NCI-H2029 treated with DMSO at 0.1 percent for 48 hours (cell line): ENCODE measurements at places on chromosomes 1 and 21.

GRCh38 chr1:11052839-11053757 is 6.1 kb upstream of the MASP2 start:
- DNase-seq = no peak

GRCh38 chr1:231062500-231063270 is 22.6 kb upstream of the FAM89A start:
- DNase-seq = no peak

DNA sequence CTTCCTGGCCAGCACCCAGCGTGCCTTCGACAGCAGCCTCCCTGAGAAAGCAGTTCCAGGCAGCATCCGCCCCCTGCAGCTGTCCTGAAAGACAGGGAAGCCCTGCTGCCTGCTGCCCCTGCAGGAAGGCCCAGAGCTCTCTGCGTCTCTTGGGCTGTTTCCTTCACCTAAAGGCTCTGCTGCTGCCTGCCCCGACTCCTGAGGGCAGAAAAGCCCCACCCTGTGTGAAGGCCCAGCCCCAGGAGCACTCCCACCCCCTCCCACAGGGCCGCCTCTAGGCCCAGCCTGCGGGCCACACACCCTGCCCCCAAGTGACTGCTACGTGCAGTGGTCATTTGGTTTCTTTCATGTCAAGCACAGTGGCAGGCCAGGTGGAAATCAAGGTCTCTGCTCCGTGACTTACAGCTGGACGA is 12.4 kb downstream of the RIPK4 start:
- no peak for DNase-seq

DNA sequence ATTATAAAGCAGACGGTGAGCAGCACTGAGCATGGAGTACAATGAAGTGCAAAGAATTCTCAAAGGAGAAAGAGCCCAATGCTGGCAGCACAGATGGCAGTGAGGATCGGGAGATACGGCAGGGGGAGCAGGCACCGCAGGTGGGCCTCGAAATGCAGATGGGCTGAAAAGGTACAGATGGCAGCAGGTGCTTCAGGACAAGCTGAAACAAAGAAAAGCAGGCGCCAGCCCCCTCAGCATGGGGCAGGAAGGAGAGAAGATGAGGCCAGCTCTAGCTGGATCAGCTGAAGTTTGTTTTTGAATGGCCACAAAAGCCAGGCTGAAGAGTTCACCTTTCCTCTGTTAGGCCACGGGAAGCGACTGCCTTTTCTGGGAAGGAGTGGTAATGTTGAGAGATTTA is 7.7 kb downstream of the CFAP298 start:
- no peak for DNase-seq

- no peak for DNase-seq
These were observed 74.7 kb upstream of the KCNK2 start for GRCh38 chr1:215007880-215008279.

DNA sequence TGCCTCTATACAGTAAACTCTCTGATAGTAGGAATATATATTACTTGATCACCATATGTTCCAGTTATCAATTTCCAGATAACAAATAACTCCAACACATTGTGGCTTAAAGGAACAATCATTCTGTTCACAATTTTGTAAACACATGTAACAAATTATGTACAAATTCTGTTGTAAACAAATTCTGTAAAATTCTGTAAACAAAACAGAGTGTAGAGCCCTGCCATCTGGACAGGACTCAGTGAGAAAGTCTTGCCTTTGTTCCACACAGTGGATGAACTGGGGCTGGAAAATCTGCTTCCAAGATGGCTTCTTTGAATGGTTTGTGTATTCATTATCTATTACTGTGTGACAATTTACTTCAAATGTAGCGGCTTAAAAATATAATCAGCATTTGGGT is 69.0 kb upstream of the LRRC7 start:
- no peak for DNase-seq

DNA sequence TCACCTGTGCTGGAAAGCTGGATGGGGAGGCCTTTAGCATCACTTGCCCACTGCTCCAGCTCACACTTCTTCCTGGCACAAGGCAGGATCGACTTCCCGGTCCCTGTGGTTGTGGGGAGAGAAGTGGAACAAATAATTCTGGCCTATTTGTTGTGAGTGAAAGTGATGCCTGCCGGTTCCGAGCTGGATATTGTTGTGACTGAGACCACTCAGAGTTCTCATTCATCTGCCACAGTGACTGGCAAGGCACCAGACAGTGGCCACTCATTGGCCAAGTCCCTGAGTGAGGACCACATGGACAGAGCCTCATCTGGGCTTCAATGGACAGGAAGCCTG is 191.9 kb downstream of the PTPRU start:
- no peak for DNase-seq

DNA sequence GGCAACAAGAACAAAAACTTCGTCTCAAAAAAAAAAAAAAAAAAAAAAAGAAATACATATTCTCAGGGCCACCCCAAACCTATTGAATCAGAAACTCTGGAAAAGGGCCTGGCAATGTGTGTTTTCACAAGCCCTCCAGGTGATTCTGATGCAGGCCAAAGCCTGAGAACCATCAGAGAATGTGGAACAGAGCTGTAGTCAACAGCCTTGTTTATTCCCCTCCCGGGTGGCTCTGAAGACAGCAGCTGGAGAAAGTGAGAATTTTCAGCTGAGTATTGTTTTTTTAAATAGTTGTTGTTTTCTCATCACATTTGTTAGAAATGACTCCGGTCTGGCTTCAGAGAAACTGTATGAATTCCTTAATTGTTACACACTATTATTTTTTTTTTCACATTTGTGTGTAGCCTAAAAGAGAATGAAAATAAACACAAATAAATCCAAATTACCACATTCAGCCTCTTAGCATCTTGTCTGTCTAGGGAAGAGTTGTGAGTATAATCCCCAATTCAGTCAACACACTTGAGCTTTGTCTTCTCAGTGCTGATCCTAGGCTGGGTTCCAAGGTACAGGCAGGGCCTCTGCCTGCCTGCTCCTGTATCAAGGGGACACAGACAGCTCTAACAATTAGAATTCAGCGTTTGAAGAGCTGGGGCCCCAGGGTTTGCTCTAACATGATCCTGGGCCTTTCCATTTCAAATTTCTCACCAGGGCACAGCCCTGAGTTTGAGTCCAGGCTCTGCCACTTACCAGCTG is 6.6 kb upstream of the AZIN2 start:
- no peak for DNase-seq

- no peak for DNase-seq
These were observed 1.4 kb downstream of the FAM76A start for GRCh38 chr1:27727126-27727525.

DNA sequence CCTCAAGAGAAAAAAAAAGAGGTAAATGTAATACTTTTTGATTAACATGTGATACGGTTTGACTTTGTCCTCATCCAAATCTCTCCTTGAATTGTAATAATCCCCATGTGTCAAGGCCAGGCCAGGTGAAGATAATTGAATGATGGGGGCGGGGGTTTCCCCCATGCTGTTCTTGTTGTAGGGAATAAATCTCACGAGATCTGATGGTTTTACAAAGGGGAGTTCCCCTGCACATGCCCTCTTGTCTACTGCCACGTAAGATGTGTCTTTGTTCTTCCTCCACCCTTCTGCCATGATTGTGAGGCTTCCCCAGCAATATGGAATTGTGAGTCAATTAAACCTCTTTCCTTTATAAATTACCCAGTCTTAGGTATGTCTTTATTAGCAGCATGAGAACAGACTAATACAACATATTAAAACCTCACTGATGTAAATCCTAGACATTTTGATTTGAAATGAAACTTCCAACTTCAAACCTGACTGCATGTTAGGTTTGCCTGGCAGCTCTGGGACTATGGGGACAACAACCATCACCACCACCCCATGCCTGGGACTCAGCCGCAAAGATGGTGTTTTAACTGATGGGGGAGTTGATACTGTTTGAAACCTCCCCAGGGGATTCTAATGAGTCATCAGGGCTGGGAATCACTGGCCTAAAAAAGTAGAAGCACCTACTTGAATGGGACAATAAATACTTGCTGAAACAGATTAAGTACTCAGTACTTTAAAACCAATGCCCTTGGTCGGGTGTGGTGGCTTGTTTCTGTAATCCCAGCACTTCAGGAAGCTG is 32.8 kb upstream of the BACH1 start:
- no peak for DNase-seq

DNA sequence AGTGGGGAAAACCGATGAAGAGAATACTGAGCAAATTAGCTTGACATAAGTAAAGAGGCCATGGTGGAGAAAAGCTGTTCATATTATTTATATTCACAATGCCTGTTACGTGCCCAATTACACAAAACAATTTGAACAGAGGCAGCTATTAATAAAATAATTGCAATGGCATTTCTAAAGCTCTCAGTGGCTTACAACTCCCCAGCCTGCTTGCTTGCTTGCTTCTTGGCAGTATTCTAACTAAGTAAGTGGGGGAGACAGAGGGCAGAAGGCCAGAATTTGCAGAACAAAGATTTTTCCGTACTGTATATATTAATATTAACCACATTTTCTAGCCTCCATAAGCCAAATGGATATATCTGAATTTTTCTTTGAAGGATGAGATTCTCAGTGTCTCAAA is 12.9 kb downstream of the PTPN14 start:
- DNase-seq = no peak

DNA sequence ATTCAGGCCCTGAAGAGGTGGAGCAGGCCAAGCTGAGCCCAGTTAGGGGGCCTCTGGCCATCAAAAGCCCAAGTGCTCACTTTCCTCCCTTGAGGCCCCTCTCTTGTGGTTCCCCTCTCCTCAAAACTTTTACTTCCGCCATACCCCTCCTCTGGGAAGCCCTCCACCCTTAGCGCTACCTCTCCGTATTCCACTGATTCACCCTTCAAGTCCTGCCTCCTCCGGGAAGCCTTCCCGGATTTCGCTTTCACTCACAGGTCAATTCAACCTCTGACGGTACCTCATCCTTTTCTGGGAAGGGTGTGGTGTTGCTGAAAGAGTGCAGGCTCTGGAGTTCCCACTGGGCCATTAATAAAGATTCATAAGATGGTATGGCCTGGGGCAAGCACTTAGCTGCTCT is 19.1 kb downstream of the SPOCD1 start:
- DNase-seq = no peak

DNA sequence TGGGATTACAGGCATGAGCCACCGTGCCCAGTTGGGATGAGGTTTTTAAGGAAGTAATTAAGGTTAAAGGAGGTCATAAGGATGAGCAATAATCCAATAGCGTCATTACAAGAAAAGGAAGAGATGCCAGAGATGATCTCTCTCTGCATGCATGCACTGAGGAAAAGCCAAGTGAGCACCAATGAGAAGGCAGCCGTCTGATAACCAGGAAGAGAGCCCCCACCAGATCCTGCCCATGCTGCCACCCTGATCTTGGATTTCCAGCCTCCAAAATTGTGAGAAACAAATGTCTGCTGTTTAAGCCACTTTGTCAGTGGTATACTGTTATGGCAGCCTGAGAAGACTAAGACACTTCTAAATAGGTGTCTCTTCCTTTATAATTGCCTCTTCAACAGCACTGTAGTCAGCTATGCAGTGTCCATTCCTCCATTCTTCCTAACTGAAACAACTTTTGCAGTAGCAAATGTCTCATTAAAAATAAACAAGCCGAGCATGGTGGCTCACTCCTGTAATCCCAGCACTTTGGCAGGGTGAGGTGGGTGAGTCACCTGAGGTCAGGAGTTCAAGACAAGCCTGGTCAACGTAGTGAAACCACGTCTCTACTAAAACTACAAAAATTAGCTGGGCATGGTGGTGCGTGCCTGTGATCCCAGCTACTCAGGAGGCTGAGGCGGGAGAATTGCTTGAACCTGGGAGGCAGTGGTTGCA is 216.2 kb upstream of the RUNX1 start:
- no peak for DNase-seq

GRCh38 chr1:64290420-64290819 is 87.0 kb downstream of the UBE2U start:
- DNase-seq = no peak

GRCh38 chr1:219149953-219150352 is 23.7 kb upstream of the LYPLAL1 start:
- DNase-seq = no peak

DNA sequence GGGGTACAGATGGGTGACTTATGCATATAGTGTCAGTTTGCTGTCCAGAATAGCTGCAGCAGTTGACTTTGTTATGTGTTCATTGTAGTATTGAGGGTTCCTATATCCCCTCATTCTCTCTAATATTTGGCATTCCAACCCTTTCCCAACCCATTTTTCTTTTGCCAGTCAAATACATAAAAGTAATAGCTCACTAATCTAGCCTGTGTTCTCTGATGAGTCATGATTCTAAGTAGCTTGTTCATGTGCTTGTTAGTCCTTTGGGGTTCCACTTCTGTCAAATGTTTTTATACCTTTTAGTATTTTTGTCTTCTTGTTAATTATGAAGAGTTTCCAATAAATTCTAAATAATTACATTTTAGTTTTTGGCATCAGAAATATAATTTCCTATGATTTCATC is 99.2 kb upstream of the MROH9 start:
- DNase-seq = no peak

GRCh38 chr1:112946683-112947082 is 9.3 kb downstream of the SLC16A1 start:
- no peak for DNase-seq

GRCh38 chr21:42056468-42056867 is 14.6 kb upstream of the UMODL1 start:
- peak; percentile 94 for DNase-seq

- DNase-seq = no peak
These were observed 4.5 kb downstream of the SH3GLB1 start for GRCh38 chr1:86708920-86709319.

DNA sequence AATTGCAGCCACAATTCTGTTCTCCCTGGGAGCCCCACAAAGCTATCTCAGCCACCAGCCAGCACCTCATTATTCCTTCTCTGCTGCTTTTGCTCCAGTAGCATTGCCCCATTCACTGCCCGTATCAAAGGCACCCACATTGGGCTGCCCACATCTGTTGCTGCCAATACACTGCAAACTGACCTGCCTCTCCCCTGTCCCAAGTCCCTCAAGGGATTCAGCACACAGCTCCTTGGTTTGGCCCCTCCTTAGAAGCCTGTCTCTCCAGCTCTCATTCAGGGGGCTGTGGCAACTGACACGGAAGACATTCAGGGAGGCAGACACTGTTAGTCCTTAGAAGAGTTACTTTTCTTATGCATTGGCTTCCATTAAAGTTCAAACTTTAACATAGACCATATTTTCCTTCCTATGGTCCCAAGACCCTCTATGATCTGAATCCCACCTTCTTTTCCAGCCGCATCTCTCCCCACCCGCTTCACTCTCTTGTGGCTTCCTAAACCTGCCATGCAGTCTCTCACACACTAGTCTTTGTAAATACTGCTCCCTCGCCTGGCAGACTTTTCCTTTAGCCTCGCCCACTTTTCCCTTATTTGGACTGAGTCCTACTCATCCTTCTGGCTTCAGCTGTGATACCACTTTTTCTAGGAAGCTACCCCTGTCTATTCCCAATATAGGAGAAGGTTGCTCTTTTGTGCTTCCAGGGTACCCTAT is 19.3 kb upstream of the KLHDC8A start:
- peak; percentile 75 for DNase-seq

GRCh38 chr21:36708286-36709029 is 9.5 kb downstream of the SIM2 start:
- no peak for DNase-seq

DNA sequence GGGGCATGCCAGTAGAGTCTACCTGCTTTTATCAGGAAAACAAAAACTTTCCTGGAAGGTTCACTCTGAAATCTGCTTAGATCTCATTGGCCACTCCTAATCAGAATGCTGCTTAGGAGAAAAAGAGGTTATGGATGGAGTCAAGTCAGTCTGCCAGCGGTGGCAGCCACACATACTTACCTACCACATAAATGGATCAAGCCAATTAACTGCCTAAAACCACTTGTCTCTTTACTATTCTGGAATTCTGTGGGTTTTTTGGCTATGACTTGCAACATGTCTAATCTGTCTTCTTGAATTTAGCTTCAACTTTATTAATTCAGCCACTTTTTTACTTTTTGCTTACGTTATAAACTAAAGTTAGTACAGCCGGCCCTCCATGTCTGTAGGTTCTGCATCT is 140.2 kb upstream of the SERTAD4 start:
- DNase-seq = no peak
